Nucleus accumbens (tissue), 56 donors: ENCODE measurements at places on chromosomes 16 and 17.
A peak's percentile ranks its signal among the peaks of the same experiment; 100 is the strongest.

GRCh38 chr17:30921544-30922196 lies at the start of gene ADAP2:
Gene ADAP2 (plus strand): TSS chr17:30921945. CDS start chr17:30922015, 70 bp downstream.
- peak; percentile 4 for DNase-seq

- no peak for DNase-seq
Observed at GRCh38 chr16:77790009-77790372, 1.6 kb downstream of the VAT1L start.

DNA sequence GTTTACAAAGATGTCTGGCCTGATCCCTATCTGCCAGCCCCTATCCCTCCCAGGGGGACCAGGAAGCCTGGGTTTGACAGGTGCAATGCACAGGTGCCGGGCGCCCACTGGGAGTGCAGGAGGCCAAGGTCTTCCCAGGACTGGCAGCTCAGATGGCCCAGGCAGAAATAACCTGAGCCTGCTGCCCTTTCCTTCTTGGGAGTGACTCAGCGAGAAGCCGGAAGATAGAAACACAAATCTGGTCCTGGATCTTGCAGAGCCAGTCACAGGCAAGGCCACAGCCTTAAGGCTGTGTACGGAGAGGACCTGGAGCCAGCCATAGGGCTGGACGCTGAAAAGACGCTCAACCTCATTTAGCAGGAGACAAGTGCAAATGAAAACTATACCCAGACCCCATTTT lies 27.7 kb downstream of the GPR142 start:
- DNase-seq = no peak

- DNase-seq = no peak
Observed at GRCh38 chr17:55444471-55445441, 23.1 kb upstream of the MMD start.

- no peak for DNase-seq
Observed at GRCh38 chr16:3952737-3953131, 72.2 kb upstream of the CREBBP start.

GRCh38 chr16:1816396-1817275 lies 10.0 kb downstream of the HAGH start:
- no peak for DNase-seq
